GM13977 (cell line): ENCODE measurements at places on chromosomes 7 and 10.

GRCh38 chr10:23342213-23342884 is 2.2 kb downstream of the C10orf67 start:
- DNase-seq, result no peak

DNA sequence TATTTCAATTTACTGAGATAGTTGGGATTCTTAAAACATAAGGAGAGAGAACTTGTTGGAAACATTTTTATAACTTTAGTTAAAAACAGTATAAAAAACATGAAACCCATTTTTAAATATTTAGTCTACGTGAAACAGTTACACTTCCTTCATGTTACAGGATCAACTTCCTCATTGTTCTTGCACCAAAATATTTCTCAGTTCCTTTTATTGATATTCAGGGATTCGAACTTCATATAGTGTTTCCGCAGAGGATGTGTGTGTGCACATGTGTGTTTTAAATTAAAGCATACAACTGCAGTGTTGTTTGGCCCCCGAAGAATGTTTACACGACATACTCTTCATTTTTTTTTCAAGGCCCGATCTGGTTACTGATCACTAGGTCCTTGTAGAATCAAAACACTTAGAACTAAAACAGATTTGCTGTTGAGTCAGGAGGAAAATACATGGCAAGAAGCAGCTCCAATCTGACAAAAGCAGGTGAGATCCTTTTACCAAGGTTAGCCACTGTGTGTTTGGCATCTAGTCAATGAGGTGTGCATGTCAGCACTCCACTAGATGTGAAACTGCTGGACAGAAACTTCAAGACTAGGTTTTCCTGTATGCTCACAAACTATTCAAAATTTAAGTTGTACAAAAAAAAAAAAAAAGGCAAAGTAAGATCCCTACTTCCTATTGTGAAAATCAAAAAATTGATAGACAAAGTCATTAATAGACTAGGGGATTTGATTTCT is 60.4 kb downstream of the INSYN2A start:
- DNase-seq, result no peak

- DNase-seq, result no peak
Observed at GRCh38 chr7:16741676-16742075, 11.9 kb upstream of the TSPAN13 start.

- no peak for DNase-seq
Observed at GRCh38 chr10:106815427-106816043, 349.0 kb downstream of the SORCS1 start.

GRCh38 chr7:4824120-4824775 is 37.6 kb downstream of the PAPOLB start:
- no peak for DNase-seq

- DNase-seq, result no peak
Observed at GRCh38 chr7:107330478-107330877, 139.4 kb upstream of the GPR22 start.

DNA sequence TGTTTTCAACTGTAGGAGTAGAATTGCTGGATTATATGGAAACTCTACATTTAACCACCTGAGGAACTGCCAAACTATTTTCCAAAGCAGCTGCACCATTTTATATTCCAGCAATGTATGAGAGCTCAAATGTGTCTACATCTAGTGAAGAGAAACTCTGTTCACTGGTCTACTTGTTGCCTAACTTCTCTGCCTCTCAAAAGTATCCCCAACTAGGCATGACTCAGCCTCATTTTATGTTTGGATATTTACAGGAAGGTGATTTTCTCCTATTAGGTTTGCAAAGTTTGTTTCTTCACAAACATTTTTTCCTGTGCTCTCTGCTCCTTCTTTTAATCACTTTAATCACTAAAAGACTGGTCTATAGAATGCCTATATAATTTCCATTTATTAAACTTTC is 37.1 kb upstream of the SRI start:
- no peak for DNase-seq

GRCh38 chr7:16318989-16319915 is 102.1 kb downstream of the CRPPA start:
- DNase-seq, result no peak

DNA sequence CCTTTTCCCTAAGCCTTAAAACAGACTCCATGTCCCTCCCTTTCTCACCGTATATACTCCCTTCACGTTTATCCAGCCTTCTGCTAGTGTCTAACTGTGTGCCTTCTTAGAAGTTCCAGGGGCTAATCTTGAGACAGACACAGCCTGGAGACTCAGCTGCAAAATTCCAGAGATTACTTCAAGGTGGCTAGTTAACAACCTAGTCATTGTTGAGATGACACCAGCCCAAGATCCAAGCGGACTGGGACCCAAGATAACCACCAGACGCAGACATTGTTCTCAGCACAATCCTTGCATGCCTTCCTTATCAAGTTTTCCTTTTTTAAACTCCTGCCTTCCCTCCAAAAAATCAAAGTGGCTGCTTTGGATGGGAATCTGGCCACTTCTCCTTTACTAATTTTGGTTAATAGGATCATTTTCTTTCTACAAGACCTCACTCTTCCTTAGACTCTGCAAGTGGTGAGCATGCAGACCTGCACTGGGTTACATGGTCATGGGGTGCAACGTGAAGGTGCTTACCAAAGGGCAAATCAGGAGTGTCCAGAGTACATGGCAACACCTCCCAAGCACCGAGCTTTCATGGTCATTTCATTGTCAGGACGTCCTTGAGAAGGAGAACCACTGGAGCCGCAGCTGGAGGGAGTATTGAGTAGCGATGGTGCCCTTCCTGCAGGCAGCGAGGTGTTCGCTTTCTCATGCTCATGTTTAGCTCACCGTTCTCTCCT is 69.7 kb downstream of the ANLN start:
- no peak for DNase-seq

DNA sequence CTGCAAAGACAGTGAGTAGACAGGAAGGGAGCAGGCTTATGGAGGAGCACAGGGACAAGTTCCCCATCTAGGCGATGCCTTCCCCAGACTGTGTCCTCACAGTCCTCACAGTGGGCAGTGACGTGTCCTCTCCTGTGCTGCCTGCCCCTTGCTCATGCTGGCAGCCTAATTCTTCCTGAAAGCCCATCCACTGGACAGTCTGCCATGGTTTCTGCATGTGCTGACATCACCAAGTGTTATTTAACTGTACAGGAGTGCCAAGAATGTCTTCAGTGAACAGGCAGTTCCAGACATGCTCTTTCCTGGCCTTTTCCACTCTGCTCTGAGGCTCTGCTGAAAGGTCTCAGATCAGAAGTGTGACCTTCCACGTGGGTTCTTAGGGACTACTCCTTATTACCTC is 54.1 kb downstream of the ZNF248 start:
- DNase-seq, result no peak

DNA sequence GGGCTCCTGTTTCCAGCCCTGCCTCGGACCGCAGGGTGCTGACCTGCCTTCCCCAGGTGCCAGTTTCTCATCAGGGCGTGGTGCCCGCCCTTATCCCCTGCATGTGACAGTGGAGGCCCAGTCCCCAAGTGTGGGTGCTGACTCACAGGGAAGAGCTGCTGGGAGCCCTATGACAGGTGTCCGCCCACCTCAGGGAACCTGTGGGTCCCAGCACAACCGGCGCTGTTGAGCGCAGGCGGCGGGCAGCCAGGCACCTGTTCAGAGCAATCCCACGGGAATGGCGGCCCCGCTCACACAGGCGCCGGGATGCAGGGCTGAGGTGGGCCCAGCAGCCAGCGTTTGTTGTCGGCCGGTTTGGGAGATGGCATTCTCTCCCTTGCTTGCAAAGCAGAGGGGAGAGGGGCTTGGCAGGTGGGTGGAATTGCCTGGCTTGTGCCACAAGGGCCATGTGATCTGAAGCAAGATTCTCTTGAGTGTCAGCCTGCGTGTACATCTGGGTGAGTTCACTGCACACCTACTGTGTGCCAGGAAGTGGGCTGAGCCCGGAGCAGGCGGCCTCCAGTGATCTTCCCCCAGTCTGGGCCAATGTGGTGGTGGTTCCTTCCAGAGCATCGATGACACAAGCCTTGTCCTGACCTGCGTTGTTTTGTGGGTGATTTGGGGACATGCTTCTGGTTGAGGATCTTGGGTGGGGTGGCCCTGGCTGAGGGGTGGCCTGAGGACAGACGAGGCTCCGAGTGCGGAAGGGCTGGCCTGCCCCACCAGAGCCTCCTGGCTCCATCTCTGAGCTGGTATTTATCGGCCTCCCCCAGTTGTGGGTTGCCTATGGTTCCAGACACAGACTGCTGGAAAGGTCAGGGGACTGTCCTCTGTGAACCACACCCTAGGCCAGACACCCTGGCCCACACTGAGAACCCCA is 2.4 kb downstream of the PWWP2B start:
- DNase-seq, result no peak

GRCh38 chr10:23525406-23525805 is 86.5 kb downstream of the OTUD1 start:
- DNase-seq, result peak; percentile 14

DNA sequence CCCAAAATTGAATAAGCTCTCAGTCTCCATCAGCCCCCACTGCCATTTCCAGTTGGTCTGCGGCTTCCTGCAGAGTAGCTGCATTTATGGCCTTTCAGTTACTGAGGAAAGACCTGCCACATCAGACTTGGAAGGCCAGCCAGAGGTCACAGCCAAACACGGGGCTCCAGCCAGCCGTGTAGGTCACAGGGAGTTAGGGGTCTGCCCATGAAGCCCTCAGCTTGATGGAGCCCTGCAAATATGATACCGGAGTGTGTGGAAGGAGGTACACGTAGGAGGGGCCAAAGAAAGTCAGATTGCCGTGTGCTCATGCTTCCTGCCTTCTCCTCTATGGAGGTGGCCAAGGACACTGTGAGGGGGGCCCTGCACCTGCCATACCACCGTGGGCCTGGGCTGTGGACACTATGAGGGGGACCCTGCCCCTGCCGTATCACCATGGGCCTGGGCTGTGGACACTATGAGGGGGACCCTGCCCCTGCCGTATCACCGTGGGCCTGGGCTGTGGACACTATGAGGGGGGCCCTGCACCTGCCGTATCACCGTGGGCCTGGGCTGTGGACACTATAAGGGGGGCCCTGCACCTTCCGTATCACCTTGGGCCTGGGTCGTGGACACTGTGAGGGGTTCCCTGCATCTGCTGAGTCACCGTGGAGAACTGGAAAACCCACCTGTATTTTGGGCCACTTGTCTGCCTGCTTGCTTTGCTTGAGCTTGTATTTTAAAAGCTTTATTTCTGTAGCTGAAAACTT is 335.7 kb upstream of the SHH start:
- DNase-seq, result no peak

GRCh38 chr7:135326636-135327280 is 93.1 kb downstream of the STRA8 start:
- no peak for DNase-seq

- DNase-seq, result no peak
Observed at GRCh38 chr7:25959168-25959734, 192.7 kb upstream of the NFE2L3 start.

- DNase-seq, result no peak
Observed at GRCh38 chr7:114821030-114821900, 100.6 kb upstream of the MDFIC start.

GRCh38 chr7:116315293-116315692 is 105.0 kb downstream of the TES start:
- DNase-seq, result no peak
